ENCODE measurements at places on chromosomes 5 and 9.
A peak's percentile ranks its signal among the peaks of the same experiment; 100 is the strongest.

GRCh38 chr5:115109356-115109755, 60.4 kb downstream of the TRIM36 start:
- DNase-seq, result no peak

GRCh38 chr5:60718166-60718892, 18.4 kb upstream of the DEPDC1B start:
- DNase-seq, result no peak

DNA sequence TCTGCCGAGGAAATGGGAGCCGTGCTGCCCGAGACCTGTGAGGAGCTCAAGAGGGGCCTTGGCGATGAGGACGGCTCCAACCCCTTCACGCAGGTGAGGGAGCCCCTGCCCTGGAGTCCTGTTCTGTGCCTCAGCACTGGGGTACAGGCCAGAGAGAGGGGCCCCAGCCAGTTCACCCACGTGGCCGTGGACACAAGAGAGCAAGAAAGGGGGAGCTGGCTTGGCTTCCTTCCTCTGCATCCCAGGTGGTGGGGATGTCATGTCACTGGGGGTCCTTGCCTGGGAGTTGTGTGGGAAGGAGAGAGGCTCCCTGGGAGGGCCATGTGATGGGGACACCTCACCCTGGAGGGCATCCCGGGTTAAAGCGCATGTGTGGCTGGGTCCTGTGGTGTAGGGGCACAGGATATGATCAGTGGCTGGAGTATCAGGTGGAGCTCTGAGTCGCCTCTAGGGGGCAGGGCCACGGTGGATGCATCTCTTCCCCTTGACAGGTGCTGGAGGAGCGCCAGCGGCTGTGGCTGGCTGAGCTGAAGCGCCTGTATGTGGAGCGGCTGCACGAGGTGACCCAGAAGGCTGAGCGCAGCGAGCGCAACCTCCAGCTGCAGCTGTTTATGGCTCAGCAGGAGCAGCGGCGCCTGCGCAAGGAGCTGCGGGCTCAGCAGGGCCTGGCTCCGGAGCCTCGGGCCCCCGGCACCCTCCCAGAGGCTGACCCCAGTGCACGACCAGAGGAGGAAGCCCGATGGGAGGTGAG, 7.5 kb downstream of the N4BP3 start:
- peak; percentile 51 for DNase-seq

- no peak for DNase-seq
Measured at GRCh38 chr9:133187561-133188005, 21.5 kb downstream of the OBP2B start.

- DNase-seq, result no peak
Measured at GRCh38 chr5:137352095-137352494, 147.0 kb downstream of the SPOCK1 start.

DNA sequence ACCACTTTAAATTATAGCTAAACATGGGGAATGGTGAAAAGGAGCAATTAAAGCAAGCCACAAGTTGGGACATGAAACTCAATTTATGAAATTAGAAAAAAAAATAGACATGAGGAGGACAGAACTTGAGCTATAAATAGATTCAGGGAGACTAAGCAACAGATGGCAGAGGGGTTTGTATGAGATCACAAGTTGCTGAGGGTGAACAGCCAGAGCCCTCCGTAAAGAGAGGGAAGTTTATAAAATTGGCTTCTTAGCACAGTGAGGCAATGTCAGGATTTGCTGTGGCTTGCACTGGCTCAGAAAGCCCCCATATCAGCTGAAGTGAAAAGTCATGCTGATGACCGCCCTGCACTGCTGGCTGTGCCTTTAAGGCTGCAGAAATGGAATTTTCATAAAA, 443.4 kb upstream of the CD180 start:
- DNase-seq, result no peak

DNA sequence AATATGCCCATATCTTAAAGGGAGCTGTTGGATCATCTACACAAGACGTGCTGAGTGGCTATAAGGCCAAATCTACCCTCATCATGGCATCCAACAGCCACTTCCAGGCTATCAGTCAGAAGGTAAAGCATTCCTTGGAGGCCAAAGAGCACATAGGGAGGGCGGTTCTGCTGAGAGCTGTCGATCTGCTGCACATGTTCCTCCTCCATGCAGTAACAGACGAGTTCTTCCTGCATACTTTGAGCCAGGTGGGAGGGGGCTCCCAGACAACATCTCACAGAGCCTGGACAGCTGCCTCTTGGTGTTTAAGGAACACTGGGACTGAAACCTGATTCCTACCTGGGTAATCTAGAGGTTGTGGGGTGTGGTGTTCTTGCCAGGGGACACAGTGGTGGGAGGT, 93.3 kb upstream of the RAI14 start:
- no peak for DNase-seq

DNA sequence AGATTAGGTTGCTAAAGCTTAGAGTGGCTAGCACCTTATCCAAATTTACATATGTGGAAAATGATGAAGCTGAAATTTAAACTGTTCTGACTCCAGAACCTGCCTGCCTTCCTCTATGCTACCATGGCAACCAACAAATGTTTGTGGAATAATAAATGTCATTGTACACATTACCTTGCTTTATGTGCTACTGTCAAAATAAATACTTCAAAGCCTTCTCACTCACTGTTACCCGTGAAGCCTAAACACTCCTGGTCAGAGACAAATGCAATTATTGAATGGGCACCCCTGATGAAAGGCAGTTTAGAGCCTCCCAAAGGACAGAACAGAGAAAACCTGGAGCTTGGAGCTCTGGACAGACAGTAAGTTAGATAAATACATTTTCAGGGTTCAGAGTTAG, 158.6 kb downstream of the FAM114A2 start:
- no peak for DNase-seq

- DNase-seq, result no peak
Measured at GRCh38 chr5:37120270-37120669, 128.9 kb downstream of the CPLANE1 start.

- no peak for DNase-seq
Measured at GRCh38 chr5:154829589-154830218, 20.7 kb downstream of the FAXDC2 start.

DNA sequence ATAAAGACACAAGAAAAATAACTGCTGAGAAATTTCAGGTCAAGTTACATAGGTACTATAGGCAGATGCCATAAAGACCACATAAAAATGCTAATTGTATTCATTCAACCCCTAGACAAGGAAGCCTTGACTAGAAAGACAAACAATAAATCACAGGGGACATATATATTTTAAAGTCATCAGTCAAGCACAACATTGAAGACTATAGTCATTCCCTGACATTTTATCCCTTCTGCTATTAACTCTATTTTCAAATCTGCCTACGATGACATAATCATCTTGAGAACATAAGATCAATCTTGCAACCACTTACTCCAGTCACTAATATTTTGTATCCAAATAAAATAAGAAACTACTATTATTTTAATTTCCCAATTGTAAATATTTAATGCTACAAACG, 38.3 kb downstream of the FAM13B start:
- DNase-seq, result no peak

- DNase-seq, result no peak
Measured at GRCh38 chr5:64615895-64616294, 74.4 kb upstream of the SHISAL2B start.

GRCh38 chr9:99907208-99907532, 716 bp downstream of the STX17 start:
- no peak for DNase-seq

DNA sequence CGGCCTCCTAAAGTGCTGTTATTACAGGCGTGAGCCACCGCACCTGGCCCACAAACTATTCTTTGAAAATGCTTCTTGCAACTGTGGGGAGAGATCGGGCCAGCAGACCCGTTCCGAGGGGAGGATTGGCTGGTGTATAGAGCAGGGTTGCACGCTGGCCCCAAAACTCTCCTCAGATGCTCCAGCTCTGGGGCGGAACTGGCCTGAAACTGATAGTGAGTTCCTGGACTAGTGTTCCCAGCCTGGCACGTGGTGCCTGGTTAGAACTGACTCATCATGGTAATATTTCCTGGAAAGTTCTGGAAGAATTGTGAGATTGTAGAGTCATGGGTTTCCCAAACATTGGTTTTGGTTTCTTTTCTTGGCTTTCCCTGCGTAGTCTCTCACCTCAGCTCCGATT, 120.5 kb downstream of the FBXL7 start:
- no peak for DNase-seq

GRCh38 chr5:13708432-13708831, 236.1 kb downstream of the DNAH5 start:
- no peak for DNase-seq

GRCh38 chr5:61306531-61307131, 25.4 kb upstream of the ZSWIM6 start:
- DNase-seq, result no peak

- DNase-seq, result no peak
Measured at GRCh38 chr5:79436821-79437220, 77.1 kb downstream of the HOMER1 start.

DNA sequence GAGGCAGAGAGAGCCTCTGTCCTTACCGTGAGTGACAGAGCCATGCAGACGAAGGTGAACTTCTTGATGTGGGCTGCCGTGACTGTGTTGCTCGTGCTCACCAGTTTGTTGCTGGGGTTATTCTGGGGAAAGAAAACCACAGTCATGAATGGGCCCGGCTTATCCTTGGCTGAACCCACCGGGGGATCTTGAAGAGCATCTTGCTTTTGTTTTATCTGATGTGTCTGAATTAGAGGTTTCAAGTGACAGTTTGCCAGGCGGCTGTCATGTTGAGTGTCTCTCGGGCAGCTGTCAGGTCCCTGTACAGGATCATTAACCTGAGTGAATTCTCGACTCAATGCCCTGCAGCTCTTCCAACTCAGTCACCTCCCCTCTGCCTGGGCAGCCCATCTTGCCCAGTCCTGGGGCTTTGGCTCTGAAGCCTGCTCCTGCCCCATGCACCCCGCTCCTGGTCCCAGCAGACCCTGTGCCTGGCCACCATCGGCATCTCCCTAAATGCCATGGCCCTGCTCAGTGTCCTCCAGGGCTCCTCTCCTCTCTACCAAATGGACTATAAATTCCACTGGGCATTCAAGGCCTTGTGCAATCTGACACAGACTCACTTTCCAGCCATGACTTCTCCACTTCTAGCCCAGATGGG, 77.4 kb downstream of the OTULIN start:
- DNase-seq, result no peak

DNA sequence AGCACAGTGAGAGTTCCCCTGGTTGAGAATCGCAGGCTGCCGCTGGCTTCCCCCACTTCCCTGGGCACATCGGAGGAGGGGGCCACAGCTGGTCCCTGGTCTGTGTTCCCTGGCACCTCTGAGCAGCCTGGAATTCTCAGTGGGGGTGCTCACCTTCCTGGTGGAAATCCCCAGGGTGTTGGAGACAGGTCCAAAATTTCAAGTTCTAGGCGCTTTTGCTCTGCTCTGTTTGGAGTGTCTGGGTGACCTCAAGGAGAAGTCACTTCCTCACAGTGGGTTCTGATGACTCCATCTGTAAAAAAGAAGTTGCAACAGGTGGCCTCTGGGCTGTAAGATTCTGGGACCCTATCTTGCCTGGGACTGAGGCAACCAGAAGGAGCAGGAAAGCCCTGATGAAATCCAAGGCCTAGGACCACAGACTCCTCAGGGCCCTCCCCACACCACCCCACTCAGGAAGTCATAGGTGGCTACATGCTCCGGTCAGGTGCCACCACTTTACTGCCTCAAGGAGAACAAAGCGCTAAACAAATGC, at the start of gene TRAF1:
Gene TRAF1, minus strand, starts transcription at position 400 of the 532 bp plus-strand sequence. CDS start 721 bp downstream, outside the sequence.
- DNase-seq, result no peak

- DNase-seq, result no peak
Measured at GRCh38 chr9:14349447-14350348, 35.8 kb upstream of the NFIB start.

DNA sequence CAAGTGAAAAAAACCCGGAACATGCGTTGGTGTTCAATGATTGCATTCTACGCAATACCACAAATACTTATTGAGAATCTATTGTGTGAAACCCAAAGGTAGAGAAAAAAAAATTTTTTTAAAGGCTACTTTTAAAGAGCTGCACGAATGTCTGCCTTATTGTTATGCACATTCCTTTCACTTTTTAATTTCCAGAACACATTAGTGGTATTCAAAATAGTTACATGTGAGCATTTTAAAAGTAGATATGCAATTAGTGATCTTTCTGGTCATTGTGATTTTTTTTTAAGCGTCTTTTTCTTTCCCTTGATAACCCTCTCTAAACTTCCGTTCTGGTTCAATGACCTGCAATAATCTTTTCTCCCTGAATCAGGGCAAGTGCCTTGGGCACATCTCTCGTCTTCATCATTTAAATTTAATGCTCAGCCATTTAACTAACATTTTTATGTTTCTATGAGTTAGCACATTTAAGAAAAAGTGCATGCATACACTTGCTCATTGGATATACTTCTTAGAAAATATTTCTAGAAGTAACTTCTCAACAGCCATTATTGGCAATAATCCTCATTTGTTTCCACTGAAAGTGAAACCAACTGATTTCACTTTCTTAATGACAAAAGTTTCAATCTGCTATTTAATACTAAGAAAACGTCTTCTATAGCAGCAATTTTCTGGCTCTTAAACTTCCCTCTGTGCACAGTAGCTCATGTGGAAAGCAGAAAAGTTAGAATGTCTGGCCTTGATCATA, 80.3 kb downstream of the CDH6 start:
- DNase-seq, result no peak

DNA sequence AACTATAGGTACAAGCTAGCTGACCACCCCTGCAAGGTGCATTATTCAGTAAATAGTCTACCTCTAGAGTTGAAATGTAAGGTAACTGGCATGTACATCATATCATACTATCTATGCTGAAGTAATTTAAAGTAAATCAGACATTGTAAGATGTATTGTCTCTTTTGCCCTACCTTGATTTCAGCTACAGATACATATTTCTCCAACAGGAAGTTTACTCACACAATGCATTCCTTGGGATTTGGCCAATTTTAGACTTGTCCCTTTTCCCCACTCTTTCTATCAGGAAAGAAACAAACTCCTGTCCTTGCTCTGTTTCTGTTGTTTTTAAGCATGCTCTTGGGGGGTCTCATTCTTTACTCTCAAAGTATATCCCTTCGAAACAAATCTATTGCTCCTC, 58.5 kb upstream of the TSLP start:
- no peak for DNase-seq

DNA sequence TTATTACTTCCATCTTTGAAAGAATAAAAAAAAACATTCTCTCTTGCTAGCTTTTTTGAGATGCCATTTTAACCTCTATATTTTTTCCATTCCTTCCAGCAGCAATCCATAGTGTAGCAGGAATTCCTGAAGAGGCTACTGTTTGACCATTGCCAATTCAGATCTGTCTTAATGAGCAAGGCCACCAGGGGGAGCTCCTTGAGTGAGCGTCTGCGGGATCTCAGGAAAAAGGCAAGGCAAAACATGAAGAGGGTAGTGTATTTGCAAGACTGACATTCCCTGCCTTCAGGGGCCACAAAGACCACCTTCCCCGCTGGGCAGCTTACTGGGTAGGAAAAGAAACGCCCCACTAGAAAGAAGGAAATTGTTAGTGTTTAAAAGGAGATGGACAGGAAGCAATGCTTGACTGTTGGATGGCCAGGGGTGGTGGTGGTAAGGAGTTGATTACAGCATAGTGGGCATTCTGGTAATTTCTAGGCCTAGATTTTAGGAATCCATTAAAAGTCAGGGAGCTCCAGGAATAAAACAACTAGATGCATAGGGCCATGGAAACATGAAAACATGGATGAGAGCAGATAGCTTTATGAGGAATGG, 206.6 kb upstream of the HAPLN1 start:
- DNase-seq, result no peak

Measured in stimulated activated CD4-positive, alpha-beta T cell treated with anti-CD3 and anti-CD28 coated beads, Interleukin-1b, Interleukin-23, amount 100 ng/mL, for 1 hour (primary cell).